ENCODE measurements at places on chromosomes 2 and 18.

GRCh38 chr2:54939446-54940118 lies 110.7 kb downstream of the RTN4 start:
- no peak for DNase-seq

- no peak for DNase-seq
These were observed 5.8 kb upstream of the MEIS1 start for GRCh38 chr2:66428986-66429612.

DNA sequence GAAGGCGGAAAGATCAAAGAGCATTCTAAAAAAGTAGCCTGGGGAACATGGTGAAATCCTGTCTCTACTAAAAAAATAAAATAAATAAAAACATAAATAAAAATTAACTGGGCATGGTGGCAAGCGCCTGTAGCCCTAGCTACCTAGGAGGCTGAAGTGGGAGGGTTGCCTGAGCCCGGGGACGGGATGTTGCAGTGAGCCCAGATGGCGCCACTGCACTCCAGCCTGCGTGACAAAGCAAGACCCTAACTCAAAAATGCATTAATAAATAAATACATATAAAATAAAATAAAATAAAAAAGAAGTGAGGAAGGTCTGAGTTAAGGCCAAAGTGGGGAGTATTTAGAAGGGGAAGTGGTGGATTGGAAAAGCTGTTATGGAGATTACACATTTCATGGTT lies 1.3 kb upstream of the PSMD14 start:
- no peak for DNase-seq

GRCh38 chr2:173684896-173685459 lies 280.2 kb downstream of the SP3 start:
- DNase-seq, result no peak

DNA sequence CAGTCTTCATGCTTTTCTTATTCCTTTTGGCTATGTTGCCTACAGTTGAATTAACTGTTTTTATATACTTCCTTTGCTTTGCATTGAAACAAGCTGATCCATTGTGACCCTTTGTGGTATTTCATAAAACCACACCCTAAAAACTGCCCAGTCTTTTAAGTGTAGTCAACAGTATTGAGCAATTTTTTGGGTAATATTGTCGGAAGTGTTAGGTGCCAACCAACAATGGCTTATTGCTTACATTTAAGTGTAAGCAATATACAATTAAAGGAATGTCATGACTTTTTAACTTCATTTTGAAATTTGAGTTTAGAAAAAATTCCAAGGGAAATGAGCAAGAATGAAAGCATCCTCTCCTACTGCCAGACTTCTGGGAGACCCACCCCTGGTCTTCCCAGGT lies 174.1 kb downstream of the NEDD4L start:
- no peak for DNase-seq

DNA sequence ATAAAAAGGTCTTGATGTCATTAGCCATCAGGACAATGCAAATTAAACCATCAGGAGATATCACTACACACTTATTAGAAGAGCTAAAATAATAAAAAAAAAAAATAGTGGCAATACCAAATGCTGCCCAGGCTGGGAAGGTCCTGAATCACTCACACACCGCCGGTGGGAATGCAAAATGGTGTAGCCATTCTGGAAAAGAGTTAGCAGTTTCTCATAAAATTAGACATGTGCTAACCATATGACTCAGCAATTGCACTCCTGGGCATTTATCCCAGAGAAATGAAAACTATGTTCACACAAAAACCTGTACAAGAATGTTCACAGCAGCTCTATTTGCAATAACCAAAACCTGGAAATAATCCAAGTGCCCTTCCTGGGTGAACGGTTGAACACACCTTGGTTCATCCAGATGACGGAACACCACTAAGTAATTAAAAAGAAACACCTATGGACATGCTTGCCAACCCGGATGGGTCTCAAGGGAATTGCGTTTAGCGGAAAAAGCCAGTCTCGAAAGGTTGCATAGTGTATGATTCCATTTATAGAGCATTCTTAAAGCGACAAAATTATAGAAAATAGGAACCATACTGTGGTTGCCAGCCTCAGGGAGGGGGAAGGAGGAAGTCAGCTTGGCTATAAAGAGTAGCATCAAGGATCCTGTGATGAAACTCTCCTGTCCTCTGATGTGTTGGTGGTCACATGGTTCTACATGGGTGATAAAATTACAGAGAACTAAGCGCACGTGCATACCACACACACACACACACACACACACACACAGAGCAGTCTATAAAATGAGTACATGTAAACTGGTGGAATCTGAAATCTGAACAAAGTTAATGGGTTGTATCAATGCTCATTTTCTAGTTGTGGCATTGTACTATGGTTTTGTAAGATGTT lies 4.6 kb downstream of the MBP start:
- DNase-seq, result no peak

DNA sequence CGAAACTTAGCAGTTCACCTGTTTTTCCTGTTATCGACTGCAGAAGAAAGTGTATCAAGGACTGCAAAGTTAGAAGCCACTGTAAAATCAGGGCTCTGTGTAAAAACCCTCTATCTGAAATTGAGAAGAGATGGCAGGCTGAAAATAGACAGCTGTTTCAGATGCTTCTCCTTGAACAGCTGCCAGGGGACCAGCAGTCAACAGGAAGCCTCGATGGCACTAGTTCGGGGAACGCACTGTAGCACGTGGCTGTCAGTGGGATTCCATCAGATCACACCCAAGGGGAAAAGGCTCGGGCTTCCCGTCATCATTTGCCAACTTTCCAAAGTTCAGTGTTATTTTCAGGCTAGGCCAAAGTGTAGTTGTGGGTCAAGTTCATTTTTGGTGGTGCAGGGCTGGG lies 316.9 kb downstream of the TXNL1 start:
- no peak for DNase-seq

- no peak for DNase-seq
These were observed 175.8 kb upstream of the TCF4 start for GRCh38 chr18:55763805-55764204.

GRCh38 chr2:226680719-226681118 lies 118.9 kb downstream of the IRS1 start:
- DNase-seq, result no peak

DNA sequence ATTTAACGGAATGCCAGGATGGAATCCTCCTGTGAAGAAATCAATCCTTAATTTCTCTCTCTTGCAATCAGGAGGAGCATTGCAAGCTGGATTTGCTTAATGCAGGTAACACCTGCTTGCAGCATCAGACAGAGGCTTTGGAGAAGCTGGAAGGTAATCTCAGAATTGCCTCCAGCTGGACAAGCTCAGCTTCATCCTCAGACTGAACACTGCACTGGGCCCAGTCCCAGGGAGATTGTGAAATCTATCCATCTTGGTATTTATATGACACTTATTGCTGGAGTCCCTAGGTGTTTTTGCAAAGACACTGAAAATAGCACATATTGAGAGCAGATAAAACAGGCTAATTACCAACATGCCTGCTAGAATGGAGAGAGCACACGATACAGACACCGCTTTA lies 179.4 kb upstream of the SESTD1 start:
- no peak for DNase-seq

DNA sequence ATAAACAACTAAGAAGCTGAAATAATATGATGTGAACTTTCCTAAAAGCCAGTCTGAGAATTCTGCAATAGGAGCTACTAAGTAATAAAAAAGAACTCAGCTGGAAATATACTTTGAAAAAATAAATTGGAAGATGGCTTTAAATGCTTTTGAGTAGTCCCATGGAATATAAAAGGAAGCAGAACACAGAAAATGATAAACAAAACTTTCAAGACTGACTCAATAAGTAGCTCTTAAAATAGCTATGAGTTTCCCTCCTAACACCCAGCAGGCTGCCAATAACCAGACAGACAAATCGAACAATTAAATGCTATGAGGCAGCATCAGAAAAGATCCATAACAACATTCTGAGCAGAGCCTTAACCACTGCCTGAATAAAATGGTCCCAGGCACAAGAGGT lies 319.9 kb downstream of the DPP10 start:
- DNase-seq, result no peak

All from neural crest cell (in vitro differentiated cells).